Stomach (tissue), 19 donors: ENCODE measurements at places on chromosomes 2 and 18. TPM values are rescaled to one million over a fixed set of nuclear protein-coding genes. Genes with fewer than 3 reads are reported as not detected.

- no peak for DNase-seq
These were observed 76.4 kb downstream of the ASB1 start for GRCh38 chr2:238502956-238503791.

GRCh38 chr2:16939771-16940170 lies 274.1 kb upstream of the CYRIA start:
- DNase-seq = no peak

RNF103 gene
- polyA plus RNA-seq = 14.7 TPM

GRCh38 chr18:21181766-21182165 lies 60.3 kb upstream of the GREB1L start:
- no peak for DNase-seq

DNA sequence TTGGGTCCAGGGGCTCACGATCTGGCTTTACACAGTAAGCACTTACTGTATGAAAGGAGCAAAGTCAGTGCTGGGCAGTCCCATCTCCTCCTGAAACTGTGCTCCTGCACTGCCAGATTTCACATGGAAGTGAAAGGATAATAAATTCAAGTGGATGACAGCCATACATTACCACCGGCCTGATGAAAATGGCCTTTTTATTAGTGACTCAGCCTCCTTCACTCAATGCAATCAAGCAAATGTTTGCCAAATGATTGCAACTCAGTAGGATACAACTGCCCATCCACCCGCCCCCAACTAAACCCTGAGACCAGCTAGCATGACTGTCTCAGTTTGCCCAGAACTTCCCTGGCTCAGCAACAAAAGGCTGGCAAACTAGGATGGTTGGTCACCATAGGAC lies 77.1 kb downstream of the MYO5B start:
- no peak for DNase-seq

DNA sequence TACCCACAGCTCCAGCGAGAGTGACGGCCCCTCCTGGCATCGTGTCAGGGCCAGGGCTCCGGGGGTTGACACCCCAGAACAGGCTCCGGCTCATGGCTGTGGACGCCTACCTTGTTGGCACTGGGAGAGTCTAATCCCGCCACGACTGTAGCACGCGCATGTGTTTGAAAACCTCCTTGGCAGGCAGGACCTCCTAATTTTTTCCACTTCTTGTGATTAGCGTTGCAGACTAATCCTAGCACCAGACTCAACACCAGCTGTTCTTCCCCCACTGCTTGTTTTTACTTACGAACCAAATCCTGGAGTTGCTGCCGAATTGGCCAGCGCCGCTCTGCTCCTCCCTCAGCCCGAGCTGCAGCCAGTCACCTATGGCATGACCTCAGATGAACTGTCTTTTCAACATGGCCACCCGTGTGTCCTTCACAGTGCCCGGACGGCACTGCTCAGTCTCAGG lies 110.7 kb downstream of the KLHL29 start:
- DNase-seq = no peak

DNA sequence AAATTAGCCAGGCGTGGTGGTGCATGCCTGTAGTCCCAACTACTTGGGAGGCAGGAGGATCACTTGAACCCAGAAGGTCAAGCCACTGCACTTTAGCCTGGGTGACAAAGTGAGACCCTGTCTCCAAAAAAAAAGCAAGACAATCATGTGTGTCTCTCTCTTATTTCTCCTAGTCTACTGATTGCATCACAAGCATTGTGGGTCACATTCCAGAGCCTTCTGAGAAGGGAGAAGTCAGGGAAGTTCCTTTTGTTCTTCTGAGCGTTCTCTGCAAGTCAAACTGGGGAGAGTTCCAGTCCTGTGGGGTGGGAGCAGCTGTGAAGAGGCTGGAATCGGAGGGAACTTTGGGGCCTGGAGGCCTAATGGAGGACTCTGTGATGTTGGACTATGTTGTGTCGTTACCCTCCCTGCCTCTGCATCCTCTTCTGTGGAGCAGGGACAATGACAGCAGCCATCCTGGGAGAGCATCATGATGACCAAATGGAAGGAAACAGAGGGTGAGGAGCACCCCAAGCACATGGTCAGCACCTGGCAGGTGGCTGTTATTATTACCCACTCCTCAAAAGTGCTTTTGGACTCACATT lies 115.4 kb downstream of the MRO start:
- no peak for DNase-seq
